T follicular helper cell (primary cell): ENCODE measurements at places on chromosomes 7 and 10.
A peak's percentile ranks its signal among the peaks of the same experiment; 100 is the strongest.

- DNase-seq = no peak
Observed at GRCh38 chr10:3096149-3096548, 28.8 kb downstream of the PFKP start.

DNA sequence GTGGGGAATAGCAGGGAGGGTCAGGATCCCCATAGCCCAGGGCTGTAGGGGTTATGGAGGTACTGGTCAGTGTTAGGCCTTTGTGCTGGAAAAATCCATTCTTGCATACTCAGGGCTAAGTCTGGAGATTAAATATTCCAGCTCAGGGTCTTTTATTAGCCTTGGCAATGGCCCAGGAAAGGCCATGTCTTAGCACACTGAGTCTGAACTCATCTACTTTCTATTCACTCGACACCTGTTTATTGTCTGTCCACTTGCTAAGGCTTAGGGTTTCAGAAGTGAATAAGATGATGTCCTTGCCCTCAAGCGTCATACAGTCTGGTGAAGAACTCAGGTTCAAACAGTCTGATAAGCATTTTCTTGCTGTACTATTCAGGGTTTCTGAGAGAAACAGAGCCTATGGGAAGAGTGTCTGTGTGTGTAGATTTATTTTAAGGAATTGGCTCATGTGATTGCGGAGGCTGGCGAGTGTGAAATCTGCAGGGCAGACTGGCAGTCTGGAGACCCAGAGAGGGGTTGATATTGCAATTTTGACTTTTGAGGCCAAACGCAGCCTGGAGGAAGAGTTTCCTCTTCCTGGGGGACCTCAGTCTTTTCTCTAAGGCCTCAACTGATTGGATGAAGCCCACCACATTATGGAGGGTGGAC, 135.8 kb downstream of the RAMP3 start:
- no peak for DNase-seq

GRCh38 chr7:35613150-35613549, 81.8 kb downstream of the HERPUD2 start:
- no peak for DNase-seq

DNA sequence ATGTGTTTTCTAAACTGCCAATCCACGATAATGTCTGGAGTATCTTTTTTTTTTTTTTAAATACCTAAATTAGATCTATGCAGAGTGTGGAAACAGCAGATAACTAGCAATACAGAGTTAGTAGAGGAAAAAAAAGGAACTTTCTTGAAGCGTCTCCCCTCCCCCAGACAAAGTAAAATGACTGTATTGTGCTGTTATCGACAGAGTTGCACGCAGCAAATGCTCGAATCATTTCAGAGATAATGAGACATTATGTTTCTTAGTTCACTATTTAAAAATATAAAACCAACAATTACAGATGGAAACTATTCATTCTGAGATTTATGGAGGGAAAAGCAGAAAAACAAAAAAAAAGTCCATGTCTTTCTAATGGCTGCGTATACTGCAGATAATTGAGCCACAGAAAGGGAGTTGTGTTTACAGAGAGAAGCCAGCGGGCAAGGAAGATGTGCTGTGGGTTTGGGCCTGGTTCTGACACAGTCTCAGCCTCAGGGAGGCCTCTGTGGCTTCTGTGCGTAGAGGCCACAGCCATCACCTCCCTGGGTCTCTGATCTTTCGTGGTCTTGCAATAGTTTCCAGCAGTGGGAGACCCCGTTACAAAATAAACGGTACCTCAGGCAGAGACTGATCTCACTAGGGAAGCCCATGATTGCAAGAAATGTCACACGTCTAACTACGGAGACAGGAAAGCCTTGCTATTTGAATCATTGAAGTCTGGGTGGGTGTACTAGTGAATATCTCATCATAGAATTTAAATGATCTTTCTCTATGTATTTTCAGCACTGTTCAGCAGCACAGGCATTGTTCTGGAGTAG, 19.1 kb upstream of the KLF6 start:
- DNase-seq = peak; percentile 49

- DNase-seq = no peak
Observed at GRCh38 chr10:131642966-131643365, 257.8 kb upstream of the PPP2R2D start.

GRCh38 chr10:74262856-74263255, 111.8 kb downstream of the ADK start:
- DNase-seq = no peak

GRCh38 chr10:91194497-91195179, 25.8 kb upstream of the PCGF5 start:
- no peak for DNase-seq
